Erythroblast (primary cell): ENCODE measurements at places on chromosomes 6 and 20.

- DNase-seq = no peak
These were observed 50.2 kb downstream of the COL12A1 start for GRCh38 chr6:75155631-75156030.

- no peak for DNase-seq
These were observed 6.1 kb downstream of the PDRG1 start for GRCh38 chr20:31945785-31946184.

DNA sequence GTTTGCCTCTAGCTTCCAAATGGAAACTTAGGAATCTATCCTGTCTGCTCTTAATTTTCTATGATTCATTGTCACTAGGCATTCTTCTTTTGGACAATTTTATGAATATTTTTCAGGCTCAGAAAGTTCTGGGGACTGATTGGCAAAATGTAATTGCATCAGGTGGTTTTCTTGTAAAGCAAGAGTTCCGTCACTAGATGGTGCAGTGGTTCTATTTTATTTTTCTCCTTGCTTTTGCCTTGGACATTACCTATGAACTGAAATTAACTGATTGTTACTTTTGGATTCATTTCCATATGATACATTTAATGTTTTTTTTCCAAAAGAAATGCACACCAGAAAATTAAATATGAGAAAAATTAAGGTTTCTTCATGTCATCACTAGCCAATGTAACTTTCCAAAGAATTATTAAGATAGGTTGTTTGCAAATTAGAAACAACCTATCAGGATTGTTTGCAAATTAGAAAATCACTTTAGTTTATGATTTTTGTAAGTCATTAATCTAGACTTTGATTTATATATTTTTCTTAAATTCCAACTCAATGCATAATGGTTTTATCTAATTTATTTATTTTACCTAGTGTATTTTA, 48.0 kb downstream of the TMEM170B start:
- DNase-seq = peak; percentile 41

DNA sequence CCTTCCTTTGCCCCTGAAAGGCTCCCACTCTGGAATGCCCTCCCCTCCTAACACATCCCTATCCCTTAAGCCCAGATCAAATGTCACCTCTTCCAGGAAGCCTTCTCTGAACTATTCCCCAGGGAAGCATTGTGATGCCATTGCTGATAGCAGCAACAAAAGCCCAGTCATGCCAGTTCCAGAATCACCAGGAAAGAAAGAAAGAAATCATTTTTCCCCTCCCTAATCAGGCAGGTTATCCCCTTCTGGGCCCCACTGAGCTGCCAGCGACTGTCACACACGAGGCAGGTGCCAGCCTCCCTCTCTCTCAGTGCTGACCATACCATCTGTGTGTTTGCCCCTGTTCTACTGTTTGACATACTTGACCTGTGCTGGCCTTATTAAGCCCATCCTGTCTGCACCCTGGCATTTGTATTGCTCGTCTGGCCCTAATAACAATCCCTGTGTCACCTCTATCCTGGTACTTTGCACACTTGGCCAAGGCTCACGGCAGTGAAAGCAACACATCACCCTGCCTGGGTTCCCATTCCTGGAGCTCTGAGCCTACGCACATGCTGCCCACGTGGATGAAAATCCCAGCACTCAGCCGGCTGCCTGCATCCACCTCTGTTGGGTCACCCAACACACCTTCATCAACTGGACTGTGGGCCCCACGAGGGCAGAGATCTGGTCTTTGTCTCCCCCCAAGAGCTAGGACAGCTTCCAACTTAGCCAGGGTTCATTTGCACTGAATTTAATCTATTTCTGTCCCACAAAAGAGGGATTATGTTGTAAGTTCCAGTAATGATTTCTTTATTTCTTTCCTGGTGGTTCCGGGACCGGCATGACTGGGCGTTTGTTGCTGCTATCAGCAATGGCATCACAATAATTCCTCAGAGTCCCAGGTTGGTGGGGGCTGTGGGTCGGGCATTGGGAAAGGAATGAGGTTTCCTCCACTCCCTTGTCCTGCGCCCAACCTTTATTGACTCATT, 5.3 kb upstream of the BPIFB1 start:
- no peak for DNase-seq

DNA sequence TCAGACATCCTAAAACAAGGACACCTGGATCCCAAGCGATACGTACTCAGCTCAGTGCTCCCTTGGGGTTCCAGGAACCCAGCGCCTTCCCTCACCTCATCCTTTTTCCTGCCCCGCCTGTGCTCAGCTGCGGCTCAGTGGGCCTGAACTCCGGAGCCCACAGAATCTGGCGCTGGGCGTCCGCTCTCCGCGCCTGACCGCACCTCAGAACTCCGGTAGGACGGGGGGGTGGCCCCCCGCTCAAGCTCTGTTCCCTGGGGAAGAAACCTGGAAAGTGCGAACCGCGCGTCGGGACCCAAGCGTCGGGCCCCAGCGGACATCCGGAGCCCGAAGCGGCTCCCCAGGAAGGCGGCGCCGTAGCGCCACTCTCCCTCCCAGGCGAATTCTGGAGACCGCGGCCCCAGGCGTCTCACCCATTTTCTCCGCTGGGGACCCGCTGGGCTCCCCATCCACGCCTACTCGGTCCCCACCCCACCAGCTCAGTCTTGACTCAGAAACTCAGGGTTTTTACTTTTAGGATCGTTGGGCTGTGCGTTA, 336 bp upstream of the LY6G5C start:
- DNase-seq = peak; percentile 49

GRCh38 chr20:13022401-13023155, 13.8 kb downstream of the SPTLC3 start:
- no peak for DNase-seq
